ENCODE measurements at places on chromosomes 7 and 10.
A peak's percentile ranks its signal among the peaks of the same experiment; 100 is the strongest.

- peak; percentile 56 for DNase-seq
Observed at GRCh38 chr7:149872419-149873073, 1.2 kb upstream of the ATP6V0E2 start.

- no peak for DNase-seq
Observed at GRCh38 chr10:99532687-99533495, at the start of gene NKX2-3. Gene NKX2-3 (plus strand): TSS chr10:99532942. CDS start chr10:99533132, 190 bp downstream.

GRCh38 chr7:148011753-148012152, 578.8 kb upstream of the C7orf33 start:
- no peak for DNase-seq

- no peak for DNase-seq
Observed at GRCh38 chr10:107649249-107649648, 484.7 kb upstream of the SORCS1 start.

DNA sequence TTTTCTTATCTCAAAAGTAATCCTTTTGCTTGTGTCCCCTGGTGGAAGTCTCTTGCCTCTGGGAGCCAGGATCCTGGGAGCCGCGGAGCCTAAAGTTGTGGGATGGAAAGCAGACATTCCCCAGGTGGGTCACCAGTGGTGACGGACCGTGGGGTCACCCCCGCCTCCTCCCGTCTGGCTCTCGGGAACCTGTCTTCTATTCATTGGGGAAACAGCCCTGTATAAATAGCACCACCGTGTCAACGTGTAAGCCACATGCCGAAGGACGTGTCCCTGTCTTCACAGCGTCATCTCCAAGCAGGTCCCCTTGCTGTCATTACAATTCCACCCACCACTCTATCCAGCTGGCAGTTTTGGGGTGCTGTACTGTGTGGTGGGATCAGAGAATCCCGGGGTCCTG, 87.5 kb downstream of the ELFN1 start:
- no peak for DNase-seq

DNA sequence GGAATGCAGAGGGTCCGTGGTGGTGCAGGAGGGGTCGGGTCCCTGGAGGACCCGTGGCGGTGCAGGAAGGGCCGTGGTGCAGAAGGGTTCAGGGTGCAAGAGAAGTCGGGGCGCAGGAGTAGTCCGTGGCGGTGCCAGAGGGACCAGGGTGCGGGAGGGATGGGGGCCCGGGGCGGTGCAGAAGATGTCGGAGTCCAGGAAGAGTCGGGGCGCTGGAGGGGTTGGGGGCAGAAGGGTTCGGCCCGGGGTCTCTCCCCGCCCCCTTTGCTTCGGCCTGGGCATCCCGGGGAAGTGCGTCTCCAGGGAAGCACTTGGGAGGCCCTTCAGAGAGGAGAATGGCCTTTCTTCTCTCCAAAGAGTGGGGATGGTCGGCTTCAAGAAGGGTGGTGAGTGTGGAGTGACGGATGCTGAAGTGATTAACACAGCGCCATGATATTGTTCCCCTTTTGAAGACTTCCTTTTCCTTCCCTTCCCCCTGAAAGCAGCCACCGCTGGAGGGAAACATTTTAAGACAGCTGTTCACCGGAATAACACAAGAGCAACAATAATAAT, 997 bp downstream of the WDR37 start:
- DNase-seq = peak; percentile 76

- no peak for DNase-seq
Observed at GRCh38 chr10:54133203-54133602, 667.8 kb downstream of the PCDH15 start.

- DNase-seq = peak; percentile 16
Observed at GRCh38 chr10:34758447-34758996, 56.6 kb downstream of the PARD3 start.

GRCh38 chr10:62096256-62096933, 172.2 kb downstream of the RTKN2 start:
- DNase-seq = no peak

DNA sequence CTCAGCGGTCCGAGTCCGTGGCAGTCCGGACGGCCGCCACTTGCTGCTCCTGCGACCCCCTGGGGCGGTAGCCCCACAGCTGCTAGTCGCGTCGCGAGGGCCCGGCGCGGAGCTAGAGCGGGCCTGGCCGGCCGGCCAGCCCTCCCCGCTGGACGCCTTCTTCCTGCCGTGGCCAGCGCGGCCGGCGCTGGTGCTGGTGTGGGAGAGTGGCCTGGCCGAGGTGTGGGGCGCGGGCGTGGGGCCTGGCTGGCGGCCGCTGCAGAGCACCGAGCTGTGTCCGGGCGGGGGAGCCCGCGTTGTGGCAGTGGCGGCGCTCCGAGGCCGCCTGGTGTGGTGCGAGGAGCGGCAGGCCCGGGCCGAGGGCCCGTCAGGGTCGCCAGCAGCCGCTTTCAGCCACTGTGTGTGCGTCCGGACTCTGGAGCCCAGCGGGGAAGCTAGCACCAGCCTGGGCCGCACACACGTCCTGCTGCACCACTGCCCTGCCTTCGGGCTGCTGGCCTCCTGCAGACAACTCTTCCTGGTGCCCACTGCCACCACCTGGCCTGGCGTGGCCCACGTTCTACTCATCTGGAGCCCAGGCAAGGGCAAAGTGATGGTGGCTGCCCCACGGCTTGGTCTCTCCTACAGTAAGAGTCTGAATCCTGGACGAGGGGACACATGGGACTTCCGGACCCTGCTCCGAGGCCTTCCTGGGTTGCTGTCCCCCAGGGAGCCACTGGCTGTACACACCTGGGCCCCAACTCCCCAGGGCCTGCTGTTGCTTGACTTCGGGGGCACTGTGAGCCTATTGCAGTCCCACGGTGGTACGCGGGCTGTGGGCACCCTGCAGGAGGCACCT, 631 bp downstream of the HPS6 start:
- DNase-seq = peak; percentile 12

DNA sequence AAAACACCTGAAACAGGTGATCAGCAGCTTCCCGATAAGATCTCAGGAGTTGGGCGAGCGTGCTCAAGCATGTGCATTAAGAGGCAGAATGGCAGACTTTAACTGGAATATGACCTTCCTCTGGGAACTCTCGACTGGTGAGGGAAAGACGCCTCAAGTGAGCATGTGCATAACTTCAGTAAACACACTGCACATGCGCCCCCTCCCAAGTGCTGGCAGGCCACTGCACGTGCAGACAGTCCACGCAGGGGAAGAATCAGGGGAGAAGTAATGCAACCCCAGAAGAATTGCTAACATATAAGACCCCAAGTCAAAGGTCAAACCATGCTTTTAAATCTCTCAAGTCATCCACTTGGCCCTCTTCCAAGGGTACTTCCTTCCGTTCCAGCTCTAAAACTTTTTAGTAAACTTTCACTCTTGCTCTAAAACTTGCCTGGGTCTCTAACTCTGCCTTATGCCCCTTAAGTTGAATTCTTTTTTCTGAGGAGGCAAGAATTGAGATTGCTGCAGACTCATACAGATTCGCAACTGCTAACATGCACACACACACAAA, 541.0 kb downstream of the TNS3 start:
- DNase-seq = no peak

DNA sequence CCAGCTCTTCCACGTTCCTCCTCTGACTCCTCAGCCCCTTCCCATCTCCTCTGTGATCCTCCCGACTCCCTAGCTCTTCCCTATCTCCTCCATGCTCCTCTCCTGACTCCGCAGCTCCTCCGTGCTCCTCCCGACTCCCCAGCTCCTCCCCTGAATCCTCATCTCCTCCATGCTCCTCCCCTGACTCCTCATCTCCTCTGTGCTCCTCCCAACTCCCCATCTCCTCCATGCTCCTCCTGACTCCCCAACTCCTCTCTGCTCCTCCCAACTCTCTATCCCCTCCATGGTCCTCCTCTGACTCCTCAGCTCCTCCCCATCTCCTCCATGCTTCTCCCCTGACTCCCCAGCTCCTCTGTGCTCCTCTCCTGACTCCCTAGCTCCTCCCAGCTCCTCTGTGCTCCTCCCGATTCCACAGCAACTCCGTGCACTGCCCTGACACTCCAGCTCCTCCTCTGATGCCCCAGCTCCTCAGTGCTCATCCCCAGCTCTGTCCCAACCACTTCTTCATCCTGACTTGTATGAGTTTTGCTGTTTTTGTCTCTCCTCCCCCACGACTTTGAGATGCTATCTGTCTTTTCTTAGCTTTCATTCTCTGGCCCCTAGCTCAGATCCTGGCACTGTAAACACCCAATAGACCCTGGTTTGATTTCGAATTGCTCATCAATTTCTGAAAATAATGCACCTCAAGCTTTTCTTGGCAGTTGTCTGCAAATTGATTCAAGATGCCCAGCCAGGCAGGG, 38.3 kb downstream of the OAT start:
- DNase-seq = no peak

- DNase-seq = no peak
Observed at GRCh38 chr7:130154501-130155317, 50.5 kb downstream of the TMEM209 start.

GRCh38 chr7:106452031-106452851, 167.5 kb upstream of the NAMPT start:
- DNase-seq = no peak

DNA sequence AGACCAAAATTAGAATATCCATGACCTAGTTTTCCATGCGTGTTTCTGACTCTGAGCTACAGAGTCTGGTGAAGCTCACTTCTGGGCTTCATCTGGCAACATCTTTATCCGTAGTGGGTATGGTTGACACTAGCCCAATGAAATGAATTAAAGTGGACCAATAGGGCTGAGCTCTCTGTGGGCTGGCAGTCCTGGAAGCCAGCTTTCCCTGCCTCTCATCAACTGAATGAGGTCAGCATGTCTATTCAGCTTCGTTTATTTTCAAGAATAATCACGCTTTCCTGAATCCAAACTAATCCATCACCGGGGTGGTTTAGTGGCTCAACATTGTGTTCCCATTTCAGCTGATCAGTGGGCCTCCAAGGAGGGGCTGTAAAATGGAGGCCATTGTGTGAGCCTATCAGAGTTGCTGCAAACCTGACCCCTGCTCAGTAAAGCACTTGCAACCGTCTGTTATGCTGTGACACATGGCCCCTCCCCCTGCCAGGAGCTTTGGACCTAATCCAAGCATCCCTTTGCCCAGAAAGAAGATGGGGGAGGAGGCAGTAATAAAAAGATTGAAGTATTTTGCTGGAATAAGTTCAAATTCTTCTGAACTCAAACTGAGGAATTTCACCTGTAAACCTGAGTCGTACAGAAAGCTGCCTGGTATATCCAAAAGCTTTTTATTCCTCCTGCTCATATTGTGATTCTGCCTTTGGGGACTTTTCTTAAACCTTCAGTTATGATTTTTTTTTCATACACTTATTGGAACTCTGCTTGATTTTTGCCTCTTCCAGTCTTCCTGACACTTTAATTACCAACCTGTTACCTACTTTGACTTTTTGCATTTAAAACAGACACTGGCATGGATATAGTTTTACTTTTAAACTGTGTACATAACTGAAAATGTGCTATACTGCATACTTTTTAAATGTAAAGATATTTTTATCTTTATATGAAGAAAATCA, 35.5 kb downstream of the CAV1 start:
- no peak for DNase-seq

GRCh38 chr10:52951824-52952223, 179.2 kb upstream of the MBL2 start:
- no peak for DNase-seq

- DNase-seq = no peak
Observed at GRCh38 chr10:118633786-118634185, 38.3 kb upstream of the PRLHR start.

DNA sequence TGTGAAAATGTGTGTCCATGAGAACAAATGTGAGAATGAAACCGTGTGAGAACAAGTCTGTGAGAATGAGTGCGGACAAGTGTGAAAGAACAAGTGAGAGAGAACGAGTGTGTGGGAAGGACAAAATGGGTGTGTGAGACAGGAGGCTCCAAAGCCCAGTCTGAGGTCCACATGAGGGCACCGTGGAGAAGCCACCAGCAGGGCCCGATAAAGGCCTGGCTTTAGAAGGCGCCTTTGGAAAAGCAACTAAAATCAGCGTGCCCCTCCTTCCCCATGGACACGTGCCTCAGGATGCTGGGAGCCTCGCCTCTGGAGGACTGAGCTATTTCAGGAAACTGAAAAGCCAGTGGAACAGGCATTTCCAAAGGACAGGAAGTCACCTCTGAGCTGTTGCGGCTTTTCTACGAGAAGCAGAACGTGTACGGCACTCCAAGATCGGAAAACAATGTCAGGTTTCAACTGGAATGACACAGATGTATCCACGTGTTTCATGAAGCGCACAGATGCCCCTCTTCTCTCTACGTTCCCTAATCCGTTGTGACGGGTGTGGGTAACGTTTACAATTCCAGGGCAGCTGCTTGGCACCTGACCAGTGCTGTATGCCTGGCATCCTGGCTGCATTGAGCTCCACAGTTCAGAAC, 46.4 kb downstream of the ESYT2 start:
- DNase-seq = no peak

- DNase-seq = peak; percentile 37
Observed at GRCh38 chr7:99312316-99313203, 13.1 kb upstream of the ARPC1A start.

GRCh38 chr7:26500749-26501352, 209.2 kb downstream of the SNX10 start:
- DNase-seq = peak; percentile 78

DNA sequence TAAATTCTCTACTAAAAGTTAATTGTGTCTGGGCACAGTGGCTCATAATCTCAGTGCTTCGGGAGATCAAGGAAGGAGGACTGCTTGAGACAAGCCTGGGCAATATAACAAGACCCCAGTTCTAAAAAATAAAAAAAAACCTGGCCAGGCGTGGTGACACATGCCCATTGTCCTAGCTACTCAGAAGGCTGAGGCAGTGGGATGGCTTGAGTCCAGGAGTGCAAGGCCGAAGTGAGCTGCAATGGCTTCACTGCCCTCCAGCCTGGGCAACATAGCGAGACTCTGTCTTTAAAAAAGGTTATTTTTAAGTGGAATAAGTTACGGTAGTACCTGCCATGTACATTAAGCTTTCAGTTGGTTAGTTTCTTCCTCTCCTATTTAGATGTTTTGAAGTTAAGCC, 28.9 kb downstream of the CDK14 start:
- no peak for DNase-seq

GRCh38 chr10:104032144-104032775, 53.4 kb downstream of the COL17A1 start:
- peak; percentile 65 for DNase-seq

GRCh38 chr7:47827871-47828270, 120.4 kb downstream of the PKD1L1 start:
- DNase-seq = no peak

DNA sequence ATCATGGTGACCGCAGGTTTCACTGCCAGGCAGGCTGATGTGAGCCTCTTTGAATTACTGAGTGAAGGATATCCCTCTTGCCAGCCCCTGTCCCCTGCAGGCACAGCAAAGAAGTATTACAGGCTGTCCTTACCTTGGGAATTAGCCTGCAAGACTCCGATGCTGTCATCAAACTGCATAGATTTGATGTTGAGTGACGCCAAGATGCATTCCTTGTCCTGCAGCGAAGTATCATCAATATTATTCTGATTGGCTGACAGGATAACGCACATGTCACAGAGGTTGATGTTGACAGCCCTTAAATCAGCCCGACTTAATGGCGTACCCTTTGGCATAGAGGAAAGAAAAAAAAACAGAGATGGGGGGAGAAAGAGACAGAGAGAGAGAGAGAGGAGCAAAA, 693.0 kb downstream of the KCNMA1 start:
- no peak for DNase-seq

DNA sequence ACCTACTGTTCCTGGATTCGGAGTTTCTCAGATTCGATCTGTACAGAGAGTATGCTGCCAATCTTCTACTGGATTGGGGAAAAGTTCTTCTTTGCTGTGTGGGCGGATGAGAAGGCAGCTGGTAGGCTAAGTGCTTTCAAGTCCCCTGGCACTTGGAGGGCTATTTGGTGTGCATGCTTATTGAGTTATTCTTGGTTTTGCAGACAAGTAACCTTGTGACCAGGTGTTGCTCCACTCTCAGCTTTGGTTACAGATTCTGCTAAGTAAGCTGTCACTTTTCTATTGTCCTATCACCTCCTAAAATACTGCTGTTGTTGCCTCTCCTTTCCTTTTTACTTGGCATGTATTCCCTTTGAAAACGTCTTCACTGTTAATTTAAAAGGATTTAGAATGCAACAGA, 1375.1 kb upstream of the LRRTM3 start:
- no peak for DNase-seq

Measured in AML-193 (cell line).